ENCODE measurements at places on chromosomes 3 and 15.

DNA sequence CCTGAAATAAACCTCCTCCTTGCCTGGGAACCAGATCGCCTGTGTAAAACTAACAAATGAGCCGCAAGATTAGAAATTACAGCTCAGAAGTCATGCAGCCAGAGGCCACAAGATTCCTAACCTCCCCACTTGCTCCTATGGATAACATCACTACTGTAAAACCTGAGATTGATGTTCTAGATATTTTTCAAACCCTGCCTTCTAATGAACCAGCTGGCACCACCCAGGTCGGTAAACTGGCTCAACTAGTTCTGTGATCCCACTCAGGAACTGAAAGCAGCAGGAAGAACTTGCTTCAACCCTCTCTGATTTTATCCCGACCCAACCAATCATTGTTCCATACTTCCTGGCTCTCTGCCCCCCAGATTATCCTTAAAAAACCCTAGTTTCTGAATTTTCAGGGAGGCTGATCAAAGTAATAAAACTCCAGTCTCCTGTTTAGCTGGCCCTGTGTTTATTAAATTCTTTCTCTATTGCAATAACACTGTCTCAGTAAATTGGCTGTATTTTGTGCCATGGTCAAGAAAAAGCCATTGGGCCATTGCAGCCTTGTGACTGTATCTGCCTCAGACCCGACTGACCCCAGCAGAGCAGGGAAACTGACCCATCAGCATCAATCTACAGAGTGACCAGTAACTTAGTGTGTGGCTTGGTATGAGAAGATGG, 98.9 kb downstream of the RPLP1 start:
- DNase-seq, result no peak
- no peak overlapping the region for H3K4me3 ChIP-seq
- H3K27me3 ChIP-seq, result peaks cover 38% of the 10 kb centered on the region
- H3K27ac ChIP-seq, result no peak overlapping the region

DNA sequence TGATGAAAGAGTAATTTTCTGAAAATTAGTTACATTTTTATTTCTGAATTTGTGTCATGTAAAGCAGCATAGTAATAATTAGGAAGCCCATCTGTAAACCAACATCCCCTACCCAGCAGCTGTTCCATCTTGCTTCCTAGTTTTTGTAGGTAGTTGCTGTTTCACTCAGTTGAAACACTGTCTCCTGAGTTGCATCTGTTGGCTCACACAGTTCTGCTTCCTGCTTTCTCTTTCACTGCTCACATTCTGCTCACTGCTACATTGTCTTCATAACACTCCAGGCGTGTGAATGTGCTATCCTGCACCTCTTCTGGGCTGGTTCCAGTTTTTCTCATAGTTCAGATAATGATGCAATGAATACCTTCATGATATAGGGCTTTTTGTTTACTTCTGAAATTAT, 123.4 kb downstream of the EPHB1 start:
- no peaks in the 10 kb centered on the region for H3K36me3 ChIP-seq
- no peaks in the 10 kb centered on the region for H3K4me1 ChIP-seq
- no peaks in the 10 kb centered on the region for H3K27me3 ChIP-seq
- H3K27ac ChIP-seq, result no peak overlapping the region
- H3K4me3 ChIP-seq, result no peak overlapping the region
- DNase-seq, result no peak

DNA sequence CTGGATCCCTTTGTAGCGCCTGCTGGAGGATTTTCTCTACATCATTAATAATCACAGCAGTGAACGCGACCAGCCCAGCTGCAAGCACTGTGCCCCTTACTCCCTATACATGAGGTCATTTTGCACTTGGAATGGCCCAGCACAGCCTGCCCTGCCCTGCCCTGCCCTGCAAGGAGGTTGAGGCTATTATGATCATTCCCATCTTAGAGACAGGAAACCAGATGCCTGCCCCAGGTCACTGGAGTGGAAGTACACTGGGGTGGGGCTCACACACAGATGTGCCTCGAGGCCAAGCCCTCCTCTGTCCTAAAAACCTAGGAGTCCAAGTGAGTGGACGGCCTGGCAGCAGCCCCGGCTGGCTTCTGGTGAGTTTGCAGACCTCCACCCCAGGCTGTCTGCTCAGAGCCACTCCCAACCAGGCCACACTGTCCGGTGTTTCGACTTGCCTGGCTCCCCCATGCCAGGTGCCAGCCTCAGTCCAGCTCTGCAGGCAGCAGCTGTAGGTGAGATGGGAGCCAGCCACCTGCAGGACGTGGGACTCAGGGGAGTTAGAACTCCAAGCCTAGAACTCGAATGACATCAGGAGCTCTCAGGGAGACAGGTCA, 30.4 kb upstream of the SEC61A1 start:
- no peaks in the 10 kb centered on the region for H3K36me3 ChIP-seq
- no peak overlapping the region for H3K4me3 ChIP-seq
- H3K27ac ChIP-seq, result no peak overlapping the region
- DNase-seq, result no peak

GRCh38 chr15:74543583-74543982, 2.6 kb downstream of the ARID3B start:
- no peak overlapping the region for H3K27ac ChIP-seq
- H3K4me1 ChIP-seq, result peaks cover 65% of the 10 kb centered on the region
- no peaks in the 10 kb centered on the region for H3K36me3 ChIP-seq

GRCh38 chr15:65917407-65917756, 48.1 kb downstream of the RAB11A start:
- no peak for DNase-seq
- H3K4me1 ChIP-seq, result peaks cover 25% of the 10 kb centered on the region
- no peak overlapping the region for H3K27ac ChIP-seq
- peaks cover 6% of the 10 kb centered on the region for H3K36me3 ChIP-seq
- H3K27me3 ChIP-seq, result no peaks in the 10 kb centered on the region

- no peak for DNase-seq
- H3K36me3 ChIP-seq, result no peaks in the 10 kb centered on the region
- H3K27ac ChIP-seq, result peak overlapping the region; percentile 33
- peaks cover 39% of the 10 kb centered on the region for H3K4me1 ChIP-seq
These were observed 22.5 kb downstream of the CDCP1 start for GRCh38 chr3:45123581-45124269.

DNA sequence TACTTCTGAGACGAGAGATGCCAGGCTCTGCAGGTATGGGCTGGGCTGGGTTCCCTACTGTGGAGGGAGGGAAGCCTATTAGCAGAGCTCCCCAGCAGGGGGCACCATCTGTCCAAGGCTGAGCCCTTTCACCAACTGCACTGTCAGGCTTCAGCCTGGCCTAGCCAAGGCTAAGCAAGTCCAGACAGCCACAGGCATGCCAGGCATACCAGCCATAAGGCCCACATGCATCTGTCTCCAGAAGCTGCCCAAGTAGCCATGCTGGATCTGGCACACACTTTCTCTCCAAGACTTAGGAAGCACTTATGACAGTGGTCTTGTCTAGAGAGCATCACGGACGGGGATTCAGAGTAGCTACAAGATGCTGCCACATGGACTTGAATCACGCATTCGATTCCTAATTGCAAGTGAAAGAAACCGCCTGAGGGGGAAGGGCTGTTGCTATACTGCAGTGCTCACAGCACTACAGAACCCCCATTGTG, 28.3 kb downstream of the RUVBL1 start:
- DNase-seq, result peak; percentile 81
- no peak overlapping the region for H3K4me3 ChIP-seq
- H3K36me3 ChIP-seq, result peaks cover 57% of the 10 kb centered on the region
- H3K27me3 ChIP-seq, result no peaks in the 10 kb centered on the region
- peak overlapping the region; percentile 39 for H3K27ac ChIP-seq
- H3K4me1 ChIP-seq, result peaks cover 16% of the 10 kb centered on the region

GRCh38 chr15:70474471-70475406, 288.6 kb downstream of the UACA start:
- peak overlapping the region; percentile 30 for H3K4me3 ChIP-seq
- peaks cover 59% of the 10 kb centered on the region for H3K27me3 ChIP-seq
- H3K27ac ChIP-seq, result peak overlapping the region; percentile 47
- H3K36me3 ChIP-seq, result no peaks in the 10 kb centered on the region

DNA sequence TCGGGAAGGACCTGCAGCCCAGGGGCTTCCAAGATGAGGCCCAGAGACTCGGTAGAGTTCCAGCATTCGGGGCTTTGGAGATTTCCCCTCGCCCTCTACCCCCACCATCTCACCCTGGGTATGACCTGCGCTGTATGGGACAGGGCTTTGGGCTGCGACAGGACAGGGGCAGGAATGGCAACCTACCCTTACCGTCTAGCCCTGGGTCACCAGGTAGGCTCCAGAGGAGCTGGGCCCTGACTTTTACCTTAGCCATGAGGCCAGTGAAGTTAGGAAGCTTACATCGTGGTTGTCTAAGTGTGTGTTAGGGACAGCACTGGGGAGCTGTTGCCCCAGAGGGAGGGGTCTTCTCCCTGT, 683 bp downstream of the PPM1M start:
- no peaks in the 10 kb centered on the region for H3K27me3 ChIP-seq
- peak overlapping the region; percentile 70 for H3K4me3 ChIP-seq
- H3K36me3 ChIP-seq, result peaks cover 21% of the 10 kb centered on the region
- no peak for DNase-seq

- no peaks in the 10 kb centered on the region for H3K27me3 ChIP-seq
- H3K36me3 ChIP-seq, result no peaks in the 10 kb centered on the region
- H3K4me3 ChIP-seq, result no peak overlapping the region
- no peak overlapping the region for H3K27ac ChIP-seq
- DNase-seq, result no peak
- H3K4me1 ChIP-seq, result no peaks in the 10 kb centered on the region
These were observed 244.5 kb downstream of the CNTN4 start for GRCh38 chr3:2343031-2343682.

DNA sequence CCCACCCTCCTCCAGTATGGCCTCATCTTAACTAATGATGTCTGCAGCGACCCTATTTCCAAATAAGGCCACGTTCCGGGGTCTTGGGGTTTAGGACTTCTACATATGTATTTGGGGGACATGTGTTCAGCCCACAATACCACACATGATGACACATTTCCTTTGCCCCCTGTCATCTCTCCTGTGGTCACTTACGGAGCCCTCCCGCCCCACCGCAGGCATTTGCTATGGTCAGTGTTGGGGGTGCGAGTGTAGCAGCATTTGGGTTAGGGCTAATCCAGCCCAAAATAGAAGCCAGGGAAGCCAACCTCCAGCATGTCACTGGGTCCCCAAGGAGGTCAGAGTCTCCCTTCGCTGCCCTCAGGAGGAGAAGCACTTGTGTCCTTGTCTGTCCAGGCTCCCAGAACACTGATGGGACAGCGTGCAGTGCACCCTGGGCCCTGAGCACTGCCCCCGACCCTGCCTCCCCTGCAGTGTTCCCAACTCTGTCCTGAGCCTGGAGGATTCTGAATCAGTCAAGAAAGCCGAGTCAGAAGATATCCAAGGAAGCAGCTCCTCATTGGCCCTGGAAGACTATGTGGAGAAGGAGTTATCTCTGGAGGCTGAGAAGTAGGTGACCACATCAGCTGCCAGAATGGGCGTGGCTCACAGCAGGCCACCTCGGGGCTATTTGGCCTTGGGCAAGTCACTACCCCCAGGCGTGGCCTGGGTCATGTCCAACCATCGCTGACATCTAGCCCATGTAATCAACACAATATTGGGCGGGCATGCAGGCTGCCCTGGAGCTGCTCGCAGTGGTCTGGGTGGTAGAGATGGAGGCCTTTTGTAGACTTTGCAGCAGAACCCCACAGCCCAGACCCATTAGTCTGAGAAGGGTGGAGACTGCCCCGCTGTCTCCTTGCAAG, 46.9 kb upstream of the FGD5 start:
- H3K27ac ChIP-seq, result no peak overlapping the region
- no peaks in the 10 kb centered on the region for H3K36me3 ChIP-seq
- DNase-seq, result no peak
- H3K4me1 ChIP-seq, result no peaks in the 10 kb centered on the region

- H3K36me3 ChIP-seq, result no peaks in the 10 kb centered on the region
- no peak overlapping the region for H3K4me3 ChIP-seq
- H3K27me3 ChIP-seq, result peaks cover 31% of the 10 kb centered on the region
- peaks cover 19% of the 10 kb centered on the region for H3K4me1 ChIP-seq
- no peak for DNase-seq
- H3K27ac ChIP-seq, result no peak overlapping the region
These were observed 63.9 kb upstream of the HES1 start for GRCh38 chr3:194072097-194072428.

DNA sequence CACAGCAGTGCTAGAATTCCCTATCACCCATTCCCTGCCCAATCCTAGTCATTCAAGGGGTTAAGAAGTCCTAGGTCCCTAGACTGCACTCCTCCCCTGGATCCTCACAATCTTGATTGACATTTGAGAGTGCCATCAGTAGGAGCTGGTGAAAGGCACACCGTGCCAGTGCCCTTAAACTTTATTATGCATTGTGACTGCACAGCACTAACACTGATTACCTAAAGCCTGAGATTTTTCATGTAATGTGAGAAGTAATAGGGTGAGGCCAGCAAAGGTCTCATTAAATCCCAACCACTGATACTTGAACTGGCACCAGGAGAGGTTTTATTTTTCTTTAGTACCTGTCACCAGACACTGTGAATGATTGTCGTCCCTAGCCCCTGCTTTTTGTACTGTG, 16.3 kb downstream of the GXYLT2 start:
- H3K4me1 ChIP-seq, result peaks cover 38% of the 10 kb centered on the region
- no peaks in the 10 kb centered on the region for H3K36me3 ChIP-seq
- no peak for DNase-seq
- H3K4me3 ChIP-seq, result no peak overlapping the region

DNA sequence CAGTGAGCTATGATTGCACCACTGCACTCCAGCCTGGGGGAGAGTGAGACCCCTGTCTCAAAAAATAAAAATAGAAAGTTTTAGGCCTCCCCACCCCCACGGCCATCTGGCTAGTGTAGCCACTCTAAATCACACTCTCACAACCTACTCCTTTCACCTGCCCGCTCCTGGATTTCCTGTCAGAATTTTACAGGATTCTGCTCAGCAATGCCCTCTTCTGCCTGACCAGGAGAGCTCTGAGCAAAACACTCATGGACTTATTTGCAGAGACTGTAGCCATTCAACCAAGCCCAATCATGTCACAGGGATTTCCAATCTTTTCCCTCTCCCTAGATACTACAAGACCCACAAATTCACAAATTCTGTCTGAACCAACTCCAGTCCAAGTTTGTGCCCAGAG, 242.6 kb upstream of the TPRG1 start:
- no peaks in the 10 kb centered on the region for H3K36me3 ChIP-seq
- no peak overlapping the region for H3K4me3 ChIP-seq

- H3K36me3 ChIP-seq, result no peaks in the 10 kb centered on the region
- H3K4me1 ChIP-seq, result peaks cover 3% of the 10 kb centered on the region
- H3K4me3 ChIP-seq, result no peak overlapping the region
- no peak for DNase-seq
- no peaks in the 10 kb centered on the region for H3K27me3 ChIP-seq
These were observed 111.2 kb upstream of the STT3B start for GRCh38 chr3:31421314-31422048.

DNA sequence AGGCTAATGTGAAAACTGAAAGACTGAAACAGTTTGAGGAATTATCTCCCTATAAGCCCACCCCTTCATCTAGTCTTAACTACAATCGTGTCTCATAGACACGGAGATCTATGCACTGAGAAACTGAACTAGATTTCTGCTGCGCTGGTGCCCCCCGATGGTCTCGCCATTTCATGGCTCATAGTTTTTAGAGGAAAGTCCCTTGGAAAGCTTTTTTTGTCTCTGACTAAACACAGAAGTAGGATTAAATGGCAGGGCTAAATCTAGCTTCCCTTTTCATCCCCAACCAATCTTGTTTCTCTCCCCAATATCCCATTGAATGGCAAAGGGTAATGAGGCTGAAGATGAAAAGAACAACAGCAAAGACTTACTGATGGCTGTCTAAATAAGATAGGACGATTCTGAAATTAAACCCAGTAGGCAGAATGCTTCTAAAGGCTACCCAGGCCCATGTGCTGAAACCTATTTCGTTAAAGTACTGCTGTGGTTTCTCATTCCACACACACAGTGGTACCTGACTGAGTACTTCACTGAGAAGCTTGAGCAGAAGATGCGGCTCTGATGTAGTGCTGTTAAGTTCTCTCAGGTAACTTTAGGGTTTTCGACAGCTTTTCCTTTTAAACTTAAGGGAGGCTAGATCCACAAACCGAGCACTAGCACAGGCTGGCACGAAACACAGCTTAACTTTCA, 142.7 kb downstream of the GADL1 start:
- H3K27ac ChIP-seq, result no peak overlapping the region
- no peaks in the 10 kb centered on the region for H3K27me3 ChIP-seq
- peak; percentile 33 for DNase-seq
- H3K4me3 ChIP-seq, result no peak overlapping the region
- H3K36me3 ChIP-seq, result no peaks in the 10 kb centered on the region

Data from left ventricle myocardium inferior (tissue), 1 donor.